ENCODE measurements at places on chromosomes 6 and 20.

GRCh38 chr6:35047265-35048011 lies 93.7 kb downstream of the TCP11 start:
- no peak for DNase-seq

DNA sequence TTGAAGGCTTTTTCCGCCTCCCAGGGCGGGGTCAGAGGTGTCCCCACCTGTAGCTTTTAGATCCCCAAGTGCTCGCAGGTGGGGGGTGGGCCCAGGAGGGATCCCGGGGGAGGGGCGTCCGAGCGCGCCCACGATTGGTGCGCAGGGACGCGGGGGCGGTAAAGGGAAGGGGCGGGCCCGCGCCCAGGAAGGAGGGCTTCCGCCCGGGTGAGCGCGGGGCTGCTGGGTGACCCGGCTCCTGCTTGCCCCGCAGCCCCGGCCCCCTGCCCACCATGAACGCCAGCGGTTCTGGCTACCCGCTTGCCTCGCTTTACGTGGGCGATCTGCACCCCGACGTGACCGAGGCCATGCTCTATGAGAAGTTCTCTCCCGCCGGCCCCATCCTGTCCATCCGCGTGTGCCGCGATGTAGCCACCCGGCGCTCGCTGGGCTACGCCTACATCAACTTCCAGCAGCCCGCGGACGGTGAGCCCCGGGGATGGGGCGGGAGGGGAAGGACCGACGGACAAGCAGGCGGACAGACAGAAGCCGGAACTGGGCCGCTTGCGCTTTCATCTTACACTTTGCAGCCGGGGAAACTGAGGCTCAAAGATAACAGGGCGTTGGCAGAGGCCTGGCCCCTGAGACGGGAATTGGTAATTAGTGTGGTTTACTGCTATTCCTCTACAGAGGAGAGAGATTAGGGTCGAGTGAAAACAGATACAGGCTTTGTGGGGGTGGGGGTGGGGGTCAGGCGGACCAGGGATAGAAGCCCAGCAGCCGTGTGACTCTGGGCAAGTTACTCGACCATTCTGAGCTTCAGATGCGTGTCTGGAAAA lies at the start of gene PABPC1L:
TSS of gene PABPC1L (plus strand) at position 189 of the 818 bp plus-strand sequence. CDS start at position 273, 84 bp downstream.
- DNase-seq = no peak

DNA sequence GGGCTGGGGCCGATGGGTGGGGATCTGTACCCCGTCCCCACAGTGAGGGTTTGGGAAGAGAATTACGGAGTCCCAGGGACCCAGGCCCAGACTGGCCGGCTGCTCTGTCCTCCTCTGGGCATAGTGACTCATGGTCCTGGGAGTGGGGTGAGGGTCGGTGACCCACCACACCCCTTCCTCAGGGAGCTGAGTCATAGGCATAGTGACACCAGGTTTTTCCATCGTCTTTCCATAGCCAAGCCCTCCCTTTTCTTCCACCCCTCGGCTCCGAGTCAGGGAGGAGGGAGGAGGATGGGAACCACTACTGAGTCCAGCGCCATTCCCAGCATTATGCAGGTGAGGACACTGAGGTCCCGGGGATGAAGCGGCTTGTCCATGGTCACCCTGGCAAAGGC lies 8.9 kb downstream of the CYP21A2 start:
- no peak for DNase-seq

- no peak for DNase-seq
These were observed 16.5 kb upstream of the HLA-A start for GRCh38 chr6:29925727-29926412.

- DNase-seq = no peak
These were observed 230.0 kb downstream of the ALDH8A1 start for GRCh38 chr6:134719911-134720310.

- no peak for DNase-seq
These were observed 41.2 kb downstream of the CD40 start for GRCh38 chr20:46159101-46159897.

DNA sequence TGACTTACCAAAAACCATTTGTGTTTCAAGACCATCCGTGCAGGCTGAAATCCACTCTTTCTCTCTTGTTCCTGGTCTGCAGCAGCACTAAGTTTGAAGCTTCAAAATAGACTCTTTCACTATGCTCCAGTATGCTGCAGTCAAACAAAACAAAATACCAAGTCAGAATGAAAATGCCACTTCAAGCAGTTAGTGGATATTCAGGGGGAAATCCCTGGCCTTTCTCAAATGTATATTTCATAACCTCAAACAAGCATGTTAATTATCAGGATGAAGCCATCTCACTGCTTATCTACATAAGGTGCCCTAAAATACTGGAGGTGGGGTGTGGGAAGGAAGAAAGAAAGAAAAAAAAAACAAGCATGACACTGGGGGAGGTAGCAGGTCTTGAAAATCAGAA lies 103.5 kb downstream of the ATXN1 start:
- DNase-seq = no peak

DNA sequence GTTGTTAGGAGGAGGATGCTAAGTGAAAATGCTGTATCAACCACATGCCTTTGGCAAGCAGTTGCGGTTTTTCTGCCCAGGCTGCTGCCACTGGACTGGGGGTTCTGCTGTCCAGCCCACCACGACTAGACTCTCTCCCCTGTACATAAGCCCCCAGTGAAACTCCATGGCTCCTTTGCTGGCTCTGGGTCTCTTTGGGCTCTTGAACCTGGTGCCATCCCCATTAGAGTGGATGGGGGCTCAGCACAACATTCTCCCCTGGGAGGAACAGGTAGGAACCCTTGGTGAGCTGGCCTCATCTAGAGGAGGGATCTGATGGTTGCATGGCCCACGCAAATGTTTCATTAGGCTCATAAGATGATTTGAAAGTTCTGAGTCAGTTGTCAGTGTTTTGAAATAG lies 204.8 kb upstream of the KCNG1 start:
- DNase-seq = no peak

- no peak for DNase-seq
These were observed 94.6 kb downstream of the TFAP2B start for GRCh38 chr6:50913105-50913770.

DNA sequence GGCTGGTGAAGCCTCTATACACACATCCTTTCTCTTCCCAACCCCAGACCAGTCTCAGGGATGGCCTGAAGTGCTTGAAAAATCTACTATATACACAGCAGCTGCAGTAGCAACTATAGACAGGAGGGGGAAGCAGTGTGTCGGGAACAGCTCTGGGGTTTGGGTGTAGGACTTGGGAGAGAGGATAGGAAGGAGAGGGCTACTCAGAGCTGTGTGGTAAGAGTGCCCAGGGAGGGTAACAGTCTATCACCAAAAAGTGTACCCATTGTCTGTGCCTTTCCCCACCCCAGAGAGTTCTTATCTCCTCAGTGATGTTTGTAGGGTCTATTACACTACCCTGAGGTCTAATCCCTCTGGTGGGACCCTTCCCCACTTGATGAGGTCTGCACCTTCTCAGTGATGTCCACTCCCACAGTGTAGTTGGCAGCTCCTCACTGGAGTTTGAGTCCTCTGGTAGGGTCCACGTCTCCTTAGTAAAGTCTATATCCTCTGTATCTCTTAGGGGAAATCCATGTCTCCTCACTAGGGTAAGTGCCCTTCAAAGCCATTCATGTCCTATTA lies 1.5 kb upstream of the GGT7 start:
- DNase-seq = peak; percentile 52

DNA sequence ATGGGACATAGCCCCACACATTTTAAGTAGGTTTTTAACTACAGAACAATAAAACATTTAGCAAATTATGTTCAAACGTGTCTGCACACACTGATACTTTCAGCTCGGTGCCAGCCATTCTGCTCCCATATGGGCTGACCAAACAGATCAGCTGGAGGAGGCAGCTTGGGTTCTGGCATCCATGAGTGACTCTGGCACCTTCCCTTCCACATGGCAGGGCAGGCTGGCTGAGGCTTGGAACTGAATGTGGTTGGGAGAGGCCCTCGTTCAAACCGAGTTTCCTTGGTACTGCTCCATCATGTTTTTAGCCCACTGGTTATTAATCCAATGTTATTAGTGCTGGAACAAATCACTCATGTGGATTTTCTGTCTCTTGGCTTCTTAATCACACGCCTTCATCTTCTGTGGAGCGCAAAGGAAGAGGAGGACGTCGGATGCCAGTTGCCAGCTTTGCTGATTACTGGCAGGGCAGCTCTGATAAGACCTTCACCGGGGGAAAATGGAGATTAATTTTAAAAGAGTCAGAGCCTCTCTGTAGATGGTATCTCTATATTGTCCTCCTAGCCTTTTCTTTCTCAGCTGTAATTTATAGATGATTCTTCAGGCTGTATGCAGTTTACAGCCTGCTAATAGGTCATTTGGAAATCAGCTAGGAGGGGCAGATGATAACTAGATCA lies 93.1 kb upstream of the TIAM2 start:
- no peak for DNase-seq

- no peak for DNase-seq
These were observed 64.4 kb upstream of the PLEKHG1 start for GRCh38 chr6:150535151-150535804.

- no peak for DNase-seq
These were observed 4.4 kb downstream of the ANKRD60 start for GRCh38 chr20:58224097-58224496.

DNA sequence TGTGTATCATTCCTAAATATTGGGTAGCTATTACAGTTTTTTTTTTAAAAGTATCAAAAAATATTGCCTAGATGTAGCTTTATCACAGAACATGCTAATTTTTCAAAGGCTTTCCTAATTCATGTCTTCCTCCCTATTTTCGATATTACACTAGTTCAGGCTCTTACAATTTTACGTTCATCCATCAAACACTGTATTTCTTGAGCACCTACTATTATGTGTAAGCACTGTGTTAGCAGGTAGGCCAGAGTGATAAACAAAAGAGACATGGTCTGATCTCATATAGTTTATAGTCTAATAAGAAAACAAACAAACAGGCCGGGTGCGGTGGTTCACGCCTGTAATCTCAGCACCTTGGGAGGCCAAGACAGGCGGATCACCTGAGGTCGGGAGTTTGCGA lies 69.5 kb downstream of the FAM217A start:
- no peak for DNase-seq

- no peak for DNase-seq
These were observed 59.6 kb downstream of the ANKRD60 start for GRCh38 chr20:58168843-58169242.

- no peak for DNase-seq
These were observed 189.0 kb upstream of the SOX4 start for GRCh38 chr6:21404577-21404976.

GRCh38 chr6:128114164-128114563 lies 213.3 kb upstream of the THEMIS start:
- no peak for DNase-seq

DNA sequence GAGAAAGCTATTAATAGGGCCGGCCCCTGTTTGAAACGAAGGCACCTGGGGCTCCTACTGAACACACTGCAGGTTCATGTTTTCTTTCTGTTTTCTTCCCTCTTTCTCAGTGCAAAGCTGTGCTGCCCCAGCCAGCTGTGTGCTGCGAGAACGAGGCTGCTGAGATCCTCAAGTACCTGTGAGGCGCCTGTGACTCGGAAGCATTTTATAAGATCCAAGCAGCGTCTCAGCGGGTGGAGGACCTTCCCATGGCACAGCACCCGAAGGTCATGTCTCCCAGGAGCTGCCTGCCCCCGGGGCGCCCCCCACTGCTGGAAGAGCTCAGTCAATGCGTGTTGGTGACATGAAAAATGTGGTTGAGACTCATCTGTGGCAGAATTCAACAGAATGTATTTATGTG lies 66.3 kb downstream of the SMOC2 start:
- DNase-seq = no peak

DNA sequence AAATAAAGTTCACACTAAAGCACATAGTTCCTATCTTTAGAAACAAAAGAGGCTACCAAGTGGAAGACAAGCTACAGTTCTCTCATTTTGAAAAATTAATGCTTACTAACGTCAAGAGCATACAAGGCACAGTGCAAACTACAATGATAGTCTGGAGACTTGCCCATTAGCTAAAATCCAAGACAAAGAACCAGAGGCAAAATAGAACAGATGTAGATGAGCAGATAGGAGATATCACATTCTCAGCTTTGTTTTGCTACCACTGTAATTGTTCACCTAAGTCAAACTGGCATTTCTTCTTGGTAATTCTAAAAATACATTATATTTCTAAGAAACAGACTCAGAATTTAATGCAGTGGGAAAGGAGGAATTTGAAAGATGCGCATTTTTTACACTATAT lies 5.2 kb downstream of the TMEM30A start:
- DNase-seq = no peak

DNA sequence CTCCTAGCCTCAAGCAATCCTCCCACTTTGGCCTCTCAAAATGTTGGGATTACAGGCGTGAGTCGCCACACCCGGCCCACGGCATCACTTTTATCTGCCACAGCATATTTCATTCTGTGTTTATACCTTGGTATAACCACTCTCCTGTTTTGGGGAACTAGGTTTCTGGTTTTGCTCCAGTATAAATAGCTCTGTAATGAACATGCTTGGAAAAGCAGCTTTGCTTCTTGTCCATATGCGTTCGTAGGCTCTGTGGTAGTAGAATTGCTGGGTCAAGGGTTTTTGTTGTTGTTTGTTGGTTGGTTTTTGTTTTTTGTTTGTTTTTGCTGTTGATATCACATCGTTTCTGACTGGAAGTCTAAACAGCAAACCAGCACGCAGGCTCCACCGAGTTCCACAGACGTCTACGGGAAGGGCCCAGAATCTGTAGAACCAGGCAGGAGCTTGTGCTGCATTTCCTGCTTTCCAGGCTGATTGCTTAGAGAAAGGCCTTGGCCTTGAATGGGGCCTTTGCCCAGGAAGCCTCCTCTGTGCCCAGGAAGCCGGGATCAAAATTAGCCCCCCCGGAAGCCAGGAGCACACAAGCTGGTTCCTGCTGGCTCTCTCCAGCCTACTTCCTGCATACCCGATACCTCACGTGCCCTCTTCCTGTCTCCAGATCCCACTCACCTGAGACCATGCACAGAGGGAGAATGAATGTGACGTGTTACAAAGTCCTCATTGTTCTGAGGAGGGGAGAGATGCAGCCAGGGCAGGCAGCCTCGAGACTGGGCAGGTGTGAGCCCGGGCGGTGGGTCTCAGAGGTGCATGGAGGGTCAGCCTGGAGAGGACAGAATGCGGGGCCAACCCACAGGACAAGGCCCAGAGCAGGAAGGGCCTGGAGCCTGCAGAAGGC lies 34.7 kb downstream of the AAR2 start:
- no peak for DNase-seq

DNA sequence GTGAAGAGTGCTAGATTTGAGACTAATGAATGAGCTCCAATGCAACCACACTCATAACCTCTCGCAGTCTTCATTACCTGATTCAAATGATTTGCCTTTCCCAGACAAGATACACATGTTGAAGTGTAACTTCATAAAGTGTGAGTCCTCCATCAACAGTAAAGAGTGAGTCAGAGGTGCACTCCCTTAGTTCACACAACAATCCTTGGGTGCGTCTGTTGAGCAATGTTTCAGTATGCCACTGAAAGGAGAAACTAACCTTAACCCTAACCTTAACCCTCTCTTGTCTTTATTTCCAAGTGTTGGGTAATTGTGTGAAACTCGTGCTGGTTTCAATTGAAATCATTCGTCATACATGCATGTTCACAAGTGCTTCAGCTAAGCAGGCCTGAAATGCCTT lies 21.0 kb upstream of the RIN2 start:
- no peak for DNase-seq
